Upper lobe of left lung (tissue), 6 donors: ENCODE measurements at places on chromosomes 1 and 21. TPM values are rescaled to one million over a fixed set of nuclear protein-coding genes. Genes with fewer than 3 reads are reported as not detected.

GRCh38 chr1:230102046-230102445 lies 35.0 kb downstream of the GALNT2 start:
- no peak for DNase-seq

- DNase-seq, result no peak
Observed at GRCh38 chr1:215877452-215877951, 310.4 kb downstream of the KCTD3 start.

DNA sequence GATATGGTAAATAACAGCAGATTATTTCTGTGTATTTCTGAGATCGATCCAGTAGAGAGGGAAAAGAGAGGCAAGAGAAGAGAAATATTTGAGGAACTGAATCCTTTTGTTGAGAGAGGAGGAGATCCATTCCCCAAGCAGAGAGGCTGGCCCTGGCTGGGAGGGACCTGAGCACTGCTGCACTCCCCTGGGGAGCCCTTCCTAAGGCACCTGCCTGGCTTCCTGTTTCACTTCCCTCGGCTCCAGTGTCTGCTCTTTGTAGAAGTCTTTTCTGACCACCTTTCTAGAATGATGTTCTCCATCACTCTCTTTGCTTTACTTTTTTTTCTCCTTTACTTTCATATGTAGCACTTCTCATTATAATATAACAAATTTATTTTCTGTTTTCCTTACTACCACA lies 42.3 kb upstream of the SLC6A9 start:
- DNase-seq, result no peak

DNA sequence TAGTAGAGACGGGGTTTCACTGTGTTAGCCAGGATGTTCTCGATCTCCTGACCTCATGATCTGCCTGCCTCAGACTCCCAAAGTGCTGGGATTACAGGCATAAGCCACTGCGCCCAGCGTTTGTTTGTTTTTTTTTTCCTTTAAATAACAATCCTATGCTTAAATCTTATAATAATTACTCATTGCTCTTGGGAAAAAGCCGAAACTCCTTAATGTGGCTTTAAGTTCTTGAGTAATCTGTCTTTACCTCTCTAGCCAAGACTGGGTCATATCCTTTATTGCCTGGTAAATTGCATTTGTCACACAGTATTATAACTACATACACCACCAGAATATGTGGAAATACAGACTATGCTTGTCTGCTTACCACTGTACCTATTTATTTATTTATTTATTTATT lies 97.1 kb downstream of the MACF1 start:
- DNase-seq, result no peak

The SNX27 gene
- total RNA-seq, result 54.9 TPM
